GM23338 (cell line): ENCODE measurements at places on chromosomes 7 and 10.
A peak's percentile ranks its signal among the peaks of the same experiment; 100 is the strongest.

DNA sequence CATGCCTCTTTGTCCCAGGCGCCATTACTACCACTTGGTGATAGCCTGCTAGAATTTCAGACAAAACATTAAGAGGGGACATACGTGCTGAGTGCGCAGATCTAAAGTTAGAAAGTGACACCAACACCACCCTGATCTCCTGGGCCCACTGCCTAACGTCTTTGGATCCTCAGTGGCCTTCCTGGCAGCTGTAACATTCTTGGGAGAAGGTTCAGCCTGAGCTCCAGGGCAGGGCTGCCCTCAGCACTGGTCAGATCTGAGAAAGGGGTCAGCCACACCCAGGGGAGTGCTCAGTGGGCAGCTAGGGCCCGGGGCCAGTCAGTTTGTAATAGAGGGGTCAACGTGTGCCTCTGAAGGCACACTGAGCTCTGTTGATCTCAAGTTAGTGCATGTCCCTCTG is 48.4 kb downstream of the ZCCHC24 start:
- H3K4me1 ChIP-seq, result peaks cover 13% of the 10 kb centered on the region
- no peak overlapping the region for H3K4me3 ChIP-seq
- no peak for DNase-seq
- no peaks in the 10 kb centered on the region for H3K36me3 ChIP-seq

GRCh38 chr10:29546773-29547313 is 87.9 kb downstream of the SVIL start:
- H3K27ac ChIP-seq, result no peak overlapping the region
- H3K4me3 ChIP-seq, result no peak overlapping the region
- no peaks in the 10 kb centered on the region for H3K27me3 ChIP-seq
- H3K36me3 ChIP-seq, result no peaks in the 10 kb centered on the region
- H3K4me1 ChIP-seq, result no peaks in the 10 kb centered on the region

DNA sequence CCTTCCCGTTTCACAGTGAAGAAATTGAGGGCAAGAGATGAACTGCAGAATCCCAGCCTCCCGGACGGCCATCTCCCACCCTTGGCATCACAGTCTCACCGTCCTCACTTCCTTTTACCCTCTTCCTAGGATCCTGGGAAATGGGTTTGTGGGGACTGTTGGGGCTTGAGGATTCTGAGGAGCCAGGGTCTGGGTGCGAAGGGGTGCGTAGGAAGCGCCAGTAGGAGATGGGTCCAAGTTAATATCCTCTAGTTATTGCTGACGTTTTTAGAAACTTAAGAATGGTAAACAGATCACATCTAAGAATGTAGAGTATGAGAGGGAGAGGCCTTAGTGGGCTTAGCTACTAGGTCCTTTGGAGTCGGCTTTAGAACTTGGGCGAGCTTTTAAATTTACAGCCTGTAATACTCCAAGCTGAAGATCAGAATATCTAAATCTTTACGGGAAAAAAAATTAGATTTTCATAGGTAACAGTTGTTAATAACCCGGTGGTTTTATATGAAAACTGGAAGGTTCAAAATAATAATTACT is 696 bp downstream of the MALSU1 start:
- peak; percentile 46 for DNase-seq
- H3K4me1 ChIP-seq, result peaks cover 8% of the 10 kb centered on the region
- no peaks in the 10 kb centered on the region for H3K27me3 ChIP-seq
- peak overlapping the region; percentile 78 for H3K4me3 ChIP-seq

DNA sequence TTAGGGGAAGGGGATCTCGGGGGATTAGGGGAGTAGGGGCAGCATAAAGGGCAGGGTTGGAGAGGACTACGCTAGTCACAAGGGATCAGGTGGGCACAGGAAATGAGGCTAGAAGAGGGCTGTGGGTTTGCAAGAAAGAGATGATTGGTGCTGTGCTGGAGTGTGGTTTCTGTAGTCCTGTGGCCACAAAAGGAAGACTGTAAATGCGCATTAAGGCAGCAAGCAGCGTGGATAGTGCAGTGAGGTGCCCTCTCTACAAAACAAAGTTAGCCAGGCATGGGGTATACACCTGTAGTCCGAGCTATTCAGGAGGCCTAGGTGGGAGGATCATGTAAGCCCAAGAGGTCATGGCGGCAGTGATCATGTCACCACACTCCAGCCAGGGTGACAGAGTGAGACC is 212.1 kb downstream of the MLLT10 start:
- no peak for DNase-seq
- no peak overlapping the region for H3K27ac ChIP-seq
- no peak overlapping the region for H3K4me3 ChIP-seq
- H3K36me3 ChIP-seq, result peaks cover 15% of the 10 kb centered on the region; the same call in 1 of the 2 replicates
- H3K4me1 ChIP-seq, result peaks cover 25% of the 10 kb centered on the region
